ENCODE measurements at places on chromosomes 1 and 21.

DNA sequence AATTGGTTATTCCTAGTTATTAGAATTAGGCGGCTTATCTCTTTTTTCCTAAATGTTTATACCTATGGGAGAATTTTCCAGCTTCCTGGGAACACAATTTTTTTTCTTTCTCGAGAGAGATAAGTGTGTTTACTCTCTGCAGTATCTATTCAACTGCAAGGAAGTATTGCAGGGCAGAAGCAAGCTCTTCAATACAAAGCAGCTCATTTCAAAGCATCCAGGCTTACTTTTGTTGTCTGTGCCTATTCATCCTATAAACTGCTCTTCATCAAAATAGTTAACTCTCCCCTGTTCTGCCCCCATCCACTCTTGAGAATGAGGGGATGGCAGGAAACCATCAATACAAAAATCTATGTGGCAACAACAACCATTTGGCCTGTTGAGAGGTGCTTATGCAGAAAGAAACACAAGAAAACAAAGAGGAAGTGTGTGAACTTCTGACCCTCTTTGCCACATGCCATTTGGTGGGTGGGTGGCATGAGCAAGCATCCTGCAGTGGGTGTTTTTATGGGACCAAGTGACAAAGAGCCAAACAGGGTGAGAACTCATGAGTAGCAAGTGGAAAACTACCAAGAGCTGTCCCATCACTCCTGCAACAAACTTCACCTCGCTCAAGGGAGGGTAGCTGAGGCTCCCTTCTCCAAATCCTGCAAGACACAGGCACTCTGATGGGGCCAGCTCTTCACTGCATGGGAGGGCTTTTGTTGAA is 50.6 kb upstream of the MRPS6 start:
- H3K27me3 ChIP-seq: no peaks in the 10 kb centered on the region
- H3K36me3 ChIP-seq: no peaks in the 10 kb centered on the region
- H3K27ac ChIP-seq: no peak overlapping the region
- DNase-seq: peak; percentile 76

- H3K4me3 ChIP-seq: no peak overlapping the region
- no peaks in the 10 kb centered on the region for H3K4me1 ChIP-seq
- DNase-seq: peak; percentile 74
- no peaks in the 10 kb centered on the region for H3K36me3 ChIP-seq
- peaks cover 9% of the 10 kb centered on the region for H3K27me3 ChIP-seq
Observed at GRCh38 chr1:192445839-192446489, 129.2 kb downstream of the RGS21 start.

- H3K4me1 ChIP-seq: peaks cover 23% of the 10 kb centered on the region
- H3K4me3 ChIP-seq: no peak within 1 kb of the TSS
- DNase-seq: peak; percentile 23
Observed at GRCh38 chr1:160081261-160081936, at the start of gene KCNJ9. TSS of gene KCNJ9 (plus strand) at chr1:160081538. CDS start at chr1:160084031, 2,493 bp downstream.

GRCh38 chr1:82491301-82492048 is 690.7 kb downstream of the ADGRL2 start:
- H3K36me3 ChIP-seq: no peaks in the 10 kb centered on the region
- no peak overlapping the region for H3K27ac ChIP-seq
- no peak overlapping the region for H3K4me3 ChIP-seq
- no peaks in the 10 kb centered on the region for H3K27me3 ChIP-seq
- DNase-seq: no peak

DNA sequence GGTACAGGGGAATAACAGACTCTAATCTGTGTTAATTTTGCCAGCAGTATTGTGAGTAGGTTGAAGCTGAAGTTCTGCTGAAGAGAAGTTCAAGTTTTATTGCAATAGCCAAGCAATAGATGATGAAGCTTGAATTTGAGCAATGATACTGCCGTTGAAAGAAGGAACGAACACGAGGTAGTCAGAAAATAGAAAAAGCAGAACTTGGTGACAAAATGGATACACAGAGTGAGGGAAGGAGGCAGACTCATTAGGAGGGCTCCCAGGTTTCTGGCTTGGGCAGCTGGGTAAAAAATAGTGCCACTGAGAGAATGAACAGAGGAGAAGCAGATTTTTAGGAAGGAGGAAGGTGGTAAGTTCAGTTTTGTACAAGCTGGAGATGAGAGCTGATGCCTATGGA is 22.3 kb upstream of the AGO1 start:
- no peak overlapping the region for H3K4me3 ChIP-seq
- H3K36me3 ChIP-seq: no peaks in the 10 kb centered on the region
- H3K27ac ChIP-seq: no peak overlapping the region
- no peak for DNase-seq
- H3K27me3 ChIP-seq: no peaks in the 10 kb centered on the region

DNA sequence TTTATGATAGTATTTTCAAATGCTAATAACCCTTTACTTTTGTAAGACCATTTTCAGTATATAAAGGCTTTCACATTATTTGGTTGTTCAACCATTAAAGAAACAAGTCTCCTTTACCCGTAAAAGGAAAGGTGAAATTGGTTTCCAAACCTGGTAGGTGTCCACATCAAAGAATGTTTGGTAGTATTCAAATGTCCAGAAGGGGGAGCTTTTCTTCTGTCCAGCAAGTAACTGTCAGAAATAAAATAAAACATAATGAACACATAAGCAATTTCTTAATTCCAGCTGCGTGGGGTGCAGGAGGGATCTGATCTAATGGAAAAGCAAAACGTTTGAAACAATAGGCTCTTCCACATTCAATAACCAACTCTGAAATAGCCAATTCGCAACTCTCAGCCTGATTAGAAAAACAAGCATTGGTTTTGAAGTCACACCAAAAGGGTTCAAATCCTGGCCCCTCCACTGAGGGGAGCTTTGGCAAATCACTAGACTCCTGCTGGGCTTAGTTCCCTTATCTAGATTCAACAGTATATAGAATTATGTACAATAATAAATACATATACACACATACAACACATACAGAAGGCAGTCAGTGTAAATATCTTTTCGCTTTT is 11.0 kb downstream of the YIPF1 start:
- no peak overlapping the region for H3K4me3 ChIP-seq
- no peaks in the 10 kb centered on the region for H3K27me3 ChIP-seq
- H3K4me1 ChIP-seq: peaks cover 4% of the 10 kb centered on the region
- no peak overlapping the region for H3K27ac ChIP-seq

DNA sequence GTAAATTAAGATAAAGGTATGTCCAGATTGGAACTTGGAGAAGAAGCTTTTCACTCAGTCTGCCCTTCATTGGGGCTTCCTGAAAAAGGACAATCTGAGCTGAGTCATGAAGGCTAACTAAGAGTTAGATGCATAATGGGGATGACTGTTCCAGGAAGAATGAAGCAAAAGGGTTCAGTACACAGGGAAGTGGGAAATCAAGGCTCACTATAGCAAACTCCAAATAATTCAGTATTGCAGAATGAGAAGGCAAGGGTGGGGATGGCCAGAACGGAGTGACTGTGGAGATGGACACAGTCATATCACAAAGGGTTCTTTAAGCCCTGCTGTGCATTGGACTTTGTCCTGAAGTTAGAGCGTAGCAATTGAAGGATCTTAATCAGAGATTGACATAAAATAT is 158.3 kb downstream of the FGGY start:
- H3K4me1 ChIP-seq: no peaks in the 10 kb centered on the region
- H3K36me3 ChIP-seq: peaks cover 2% of the 10 kb centered on the region
- no peaks in the 10 kb centered on the region for H3K27me3 ChIP-seq
- H3K4me3 ChIP-seq: no peak overlapping the region
- no peak overlapping the region for H3K27ac ChIP-seq

DNA sequence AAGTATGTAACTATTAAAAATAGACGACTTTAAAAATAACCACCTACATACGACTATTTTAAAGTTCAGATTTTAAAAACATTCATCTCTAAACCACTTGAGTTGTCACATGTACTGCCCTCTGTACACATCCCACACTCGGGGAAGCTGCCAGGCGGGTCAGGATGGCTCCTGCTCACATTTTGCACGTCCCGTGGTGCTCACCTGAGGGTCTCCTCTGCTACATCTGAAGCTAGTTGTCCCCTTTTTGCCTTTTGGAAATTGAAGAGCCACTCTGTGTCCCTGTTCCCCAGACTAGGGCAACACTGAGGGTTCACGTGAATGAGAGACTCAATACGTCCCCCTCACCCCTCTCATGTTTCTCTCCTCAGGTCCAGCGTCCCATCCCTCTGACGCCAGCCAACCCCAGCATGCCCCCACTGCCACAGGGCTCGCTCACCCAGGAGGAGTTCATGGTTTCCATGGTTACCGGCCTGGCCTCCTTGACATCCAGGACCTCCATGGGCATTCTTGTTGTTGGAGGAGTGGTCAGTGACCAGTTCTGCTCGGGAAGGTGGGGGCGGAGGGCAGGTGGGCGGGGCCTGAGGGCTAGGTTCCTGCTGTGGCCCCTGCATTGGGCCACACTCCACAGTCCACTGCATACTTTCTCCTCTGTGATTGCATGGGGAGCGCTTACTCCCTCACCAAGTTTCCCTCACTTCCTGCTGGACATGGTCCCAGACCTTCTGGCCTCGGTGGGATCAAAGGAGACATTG is 13.0 kb upstream of the MIIP start:
- no peaks in the 10 kb centered on the region for H3K4me1 ChIP-seq
- H3K4me3 ChIP-seq: no peak overlapping the region
- H3K36me3 ChIP-seq: peaks cover 73% of the 10 kb centered on the region
- H3K27ac ChIP-seq: no peak overlapping the region

DNA sequence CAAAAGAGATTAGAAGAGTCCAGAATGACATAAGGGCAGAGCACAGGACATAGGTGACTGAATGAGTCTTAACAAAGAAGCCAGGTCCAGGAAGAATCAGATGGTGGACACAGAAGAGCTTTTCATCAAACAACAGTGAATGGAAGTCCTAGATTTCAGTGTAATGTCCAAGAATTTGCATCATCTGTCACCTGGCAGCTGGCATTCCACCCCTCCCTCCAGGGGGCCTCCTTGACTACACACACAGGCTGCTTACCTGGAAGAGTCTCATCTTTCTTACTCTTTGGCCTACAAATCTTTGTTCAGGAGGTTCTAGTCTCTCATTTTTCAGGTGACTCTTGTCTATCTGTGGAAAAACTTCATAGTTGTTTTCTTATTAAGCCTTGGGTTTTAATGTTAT is 36.2 kb downstream of the GORAB start:
- H3K36me3 ChIP-seq: no peaks in the 10 kb centered on the region
- H3K27me3 ChIP-seq: peaks cover 11% of the 10 kb centered on the region
- H3K27ac ChIP-seq: no peak overlapping the region

DNA sequence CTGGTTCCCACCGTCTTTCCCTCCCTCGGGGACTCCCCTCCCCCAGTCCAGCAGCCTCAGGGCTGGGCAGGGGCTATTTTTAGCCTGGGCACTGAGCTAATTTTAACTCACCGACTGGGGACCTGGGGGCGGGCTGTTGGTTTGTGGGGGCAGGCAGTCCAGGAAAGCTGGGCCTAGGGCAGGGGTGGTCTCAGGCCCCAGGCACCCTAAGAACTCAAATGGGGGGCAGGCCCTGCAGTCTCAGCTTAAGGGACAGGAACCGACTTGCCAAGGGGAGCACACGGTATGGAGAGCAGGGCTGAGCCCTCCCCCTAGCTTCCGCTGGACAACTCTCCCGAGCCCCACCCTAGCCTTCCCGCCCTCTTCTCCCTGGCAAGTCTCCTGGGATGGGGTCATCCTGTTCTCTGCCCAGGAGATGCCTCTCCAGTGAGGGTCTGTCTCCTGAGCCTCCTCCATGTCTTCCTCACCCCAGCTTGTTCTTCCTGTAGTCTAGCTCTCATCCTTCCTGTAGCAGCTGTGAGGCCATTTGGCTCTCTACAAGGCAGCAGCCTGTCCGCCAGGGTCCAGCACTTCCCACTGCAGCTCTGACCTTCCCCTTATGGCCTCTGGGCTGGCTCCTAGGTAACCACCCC is 10.1 kb downstream of the MEF2D start:
- DNase-seq: no peak
- H3K36me3 ChIP-seq: peaks cover 12% of the 10 kb centered on the region
- no peaks in the 10 kb centered on the region for H3K27me3 ChIP-seq
- H3K4me1 ChIP-seq: peaks cover 91% of the 10 kb centered on the region
- H3K4me3 ChIP-seq: no peak overlapping the region
- peak overlapping the region; percentile 81 for H3K27ac ChIP-seq

DNA sequence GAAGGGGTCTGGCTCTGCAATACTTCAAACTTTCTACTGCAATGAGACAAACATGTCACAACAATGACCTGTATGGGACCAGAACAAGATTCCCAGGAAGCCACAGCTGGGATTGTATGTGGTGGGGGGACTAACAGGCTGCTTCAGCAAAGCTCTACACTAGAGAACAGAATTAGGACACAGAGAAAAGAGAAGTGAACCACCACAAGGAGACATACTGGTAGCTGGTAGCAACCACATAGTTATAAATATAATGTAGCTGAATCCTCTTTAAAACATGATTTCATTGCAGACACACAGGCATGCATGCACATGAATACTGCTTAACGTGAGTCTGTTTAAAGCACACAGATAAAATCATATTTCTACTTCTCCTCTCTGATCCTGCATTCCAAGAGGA is 3.5 kb upstream of the ILDR2 start:
- H3K4me1 ChIP-seq: peaks cover 22% of the 10 kb centered on the region
- peaks cover 9% of the 10 kb centered on the region for H3K27me3 ChIP-seq
- DNase-seq: no peak
- no peaks in the 10 kb centered on the region for H3K36me3 ChIP-seq

DNA sequence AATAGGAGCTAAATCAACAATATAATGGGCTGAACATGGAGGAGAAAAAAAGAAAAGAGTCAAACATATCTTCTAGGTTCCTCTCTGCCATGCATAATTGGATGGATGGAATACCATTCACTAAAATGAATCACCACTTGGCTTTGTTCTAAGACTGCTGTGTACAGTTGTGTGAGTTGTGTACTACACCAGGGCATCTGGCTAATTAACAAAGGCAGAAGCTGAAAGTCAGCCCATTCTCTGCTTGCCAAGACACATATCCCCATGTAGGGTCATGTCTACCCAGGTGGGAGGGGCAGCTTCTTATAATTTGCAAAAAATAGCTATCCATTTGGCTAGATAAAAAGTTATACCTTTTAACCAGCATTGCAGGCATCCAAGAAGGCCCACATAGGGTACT is 21.0 kb downstream of the JUN start:
- DNase-seq: no peak
- H3K27me3 ChIP-seq: peaks cover 1% of the 10 kb centered on the region
- no peaks in the 10 kb centered on the region for H3K36me3 ChIP-seq

- H3K36me3 ChIP-seq: no peaks in the 10 kb centered on the region
- peaks cover 3% of the 10 kb centered on the region for H3K4me1 ChIP-seq
- no peaks in the 10 kb centered on the region for H3K27me3 ChIP-seq
- no peak overlapping the region for H3K4me3 ChIP-seq
- no peak overlapping the region for H3K27ac ChIP-seq
Observed at GRCh38 chr1:228987736-228988506, 252.6 kb downstream of the RHOU start.

- H3K36me3 ChIP-seq: no peaks in the 10 kb centered on the region
- H3K27me3 ChIP-seq: no peaks in the 10 kb centered on the region
Observed at GRCh38 chr1:1622010-1622787, 6.9 kb downstream of the MIB2 start.

GRCh38 chr21:45169001-45169400 is 94.6 kb downstream of the ADARB1 start:
- peaks cover 12% of the 10 kb centered on the region for H3K36me3 ChIP-seq
- no peak overlapping the region for H3K27ac ChIP-seq
- H3K4me1 ChIP-seq: peaks cover 20% of the 10 kb centered on the region
- no peak overlapping the region for H3K4me3 ChIP-seq

Measured in activated CD4-positive, alpha-beta T cell treated with anti-CD3 and anti-CD28 coated beads for 36 hours (primary cell).